B cell (primary cell): ENCODE measurements at places on chromosomes 16 and 17. TPM values are rescaled to one million over a fixed set of nuclear protein-coding genes. Genes with fewer than 3 reads are reported as not detected.

Gene CCL17
- polyA plus RNA-seq: not detected in 2 replicates

Gene CNP
- polyA plus RNA-seq: 15.9 and 19.0 TPM in 2 replicates

Gene JPH3
- polyA plus RNA-seq: not detected in 2 replicates

Gene ATP1B2
- polyA plus RNA-seq: 0.12 TPM in 1 of 2 replicates, not detected in the other

Gene SOST
- not detected in 2 replicates for polyA plus RNA-seq

Gene KRT25
- polyA plus RNA-seq: not detected in 2 replicates

Gene KRT222
- not detected in 2 replicates for polyA plus RNA-seq

Gene GPR142
- polyA plus RNA-seq: not detected in 2 replicates

Gene SPNS3
- 0.07 and 0.52 TPM in 2 replicates for polyA plus RNA-seq

Gene C16orf87
- 3.4 and 8.2 TPM in 2 replicates for polyA plus RNA-seq

Gene ABCA9
- polyA plus RNA-seq: 0.03 and 0.06 TPM in 2 replicates

Gene SLC7A6
- 85.1 and 91.6 TPM in 2 replicates for polyA plus RNA-seq

Gene PDF
- polyA plus RNA-seq: 4.3 and 5.5 TPM in 2 replicates

Gene HBM
- polyA plus RNA-seq: 3.2 TPM in 1 of 2 replicates, not detected in the other
